Glutamatergic neuron (in vitro differentiated cells): ENCODE measurements at places on chromosomes 13 and 19.
A peak's percentile ranks its signal among the peaks of the same experiment; 100 is the strongest.

DNA sequence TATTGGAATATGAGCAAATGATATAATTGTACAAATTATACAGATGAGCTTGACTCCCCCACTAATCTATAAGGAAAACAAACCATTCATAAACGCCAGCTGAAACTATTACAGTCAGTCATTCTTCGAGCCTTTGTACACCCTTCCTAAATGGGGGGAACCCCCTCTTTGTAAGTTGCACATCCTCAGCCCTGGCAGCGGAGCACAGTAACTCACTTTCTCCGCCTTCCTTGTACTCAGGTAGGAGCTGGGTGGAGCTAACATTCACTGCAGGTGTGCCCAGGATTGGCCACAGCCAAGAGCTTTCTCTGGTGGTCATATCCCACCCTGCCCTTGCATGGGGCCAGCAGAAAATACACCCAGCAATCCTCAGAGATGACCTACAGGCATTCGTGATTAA lies 28.6 kb downstream of the PIN1 start:
- no peak for DNase-seq

GRCh38 chr13:40186041-40186440 lies 480.4 kb downstream of the FOXO1 start:
- DNase-seq = no peak

- no peak for DNase-seq
Observed at GRCh38 chr13:73832128-73832588, 302.0 kb downstream of the KLF12 start.

- no peak for DNase-seq
Observed at GRCh38 chr13:30030141-30030750, 179.8 kb upstream of the UBL3 start.

- no peak for DNase-seq
Observed at GRCh38 chr13:90824032-90824431, 523.5 kb upstream of the MIR17HG start.

- DNase-seq = peak; percentile 91
Observed at GRCh38 chr19:33621811-33622504, at the start of gene CHST8. Gene CHST8 (plus strand): TSS chr19:33621953. CDS start chr19:33689262, 67,309 bp downstream.

- no peak for DNase-seq
Observed at GRCh38 chr19:45809643-45810159, 5.4 kb downstream of the RSPH6A start.
